Stimulated activated CD8-positive, alpha-beta memory T cell treated with anti-CD3 and anti-CD28 coated beads, Interleukin-7, amount 100 ng/mL, for 1 hour (primary cell): ENCODE measurements at places on chromosomes 1 and 21.

- no peak for DNase-seq
Measured at GRCh38 chr1:5999711-6000443, 7.7 kb upstream of the NPHP4 start.

GRCh38 chr1:50417946-50418599 lies 5.2 kb downstream of the DMRTA2 start:
- DNase-seq: no peak

DNA sequence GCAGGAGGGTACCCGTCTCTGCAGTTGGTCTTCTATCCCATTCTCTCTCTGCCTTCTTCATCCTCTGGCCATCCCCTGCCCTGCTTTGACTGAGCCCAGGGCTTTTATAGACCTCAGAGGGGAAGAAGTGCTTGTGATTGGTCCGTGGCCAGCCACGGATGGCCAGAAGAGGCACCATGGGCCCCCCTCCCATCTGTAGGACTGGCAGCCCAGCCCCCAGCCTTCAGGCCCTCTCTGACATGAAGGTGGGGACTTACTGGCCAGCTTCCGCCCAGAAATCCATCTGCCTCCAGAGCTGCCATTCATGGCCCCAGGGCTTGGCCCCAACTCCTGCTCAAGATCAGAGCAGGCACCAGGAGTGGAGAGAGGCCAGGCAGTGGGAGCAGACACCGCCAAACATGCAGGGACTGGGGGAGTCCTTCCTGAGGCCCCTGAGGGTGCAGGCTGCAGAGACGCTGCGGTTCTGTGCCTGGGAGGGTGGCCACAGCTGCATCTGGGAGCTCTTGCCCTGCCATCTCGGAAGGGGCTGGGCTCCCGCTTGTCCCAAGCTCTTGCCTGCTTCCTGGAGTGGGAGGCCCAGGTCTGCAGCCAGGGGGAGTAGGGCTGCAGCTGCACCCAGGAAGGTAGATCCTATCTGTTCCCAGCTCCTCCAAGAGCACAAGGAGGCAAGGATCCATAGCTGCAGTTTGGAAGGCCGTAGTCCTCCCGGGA lies 698.6 kb upstream of the B3GALT2 start:
- no peak for DNase-seq

DNA sequence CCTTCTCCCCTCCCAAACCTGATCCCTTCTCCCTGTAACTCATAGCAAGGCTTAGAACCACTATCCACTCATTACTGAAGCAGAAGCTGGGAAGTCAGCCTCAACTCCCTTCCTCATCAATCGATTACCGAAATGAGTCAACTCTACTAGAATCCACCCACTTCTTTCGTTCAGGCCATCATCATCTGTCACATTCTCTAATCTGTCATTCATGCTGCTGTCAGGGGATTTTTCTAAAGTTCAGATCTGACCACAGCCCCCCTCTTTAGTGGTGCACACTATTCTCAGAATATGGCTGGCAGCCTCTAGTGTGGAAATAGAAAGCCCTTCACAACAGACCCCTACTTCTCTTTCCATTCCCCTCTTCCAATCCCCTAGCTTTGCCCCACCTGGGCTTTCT lies 5.1 kb downstream of the NT5C1A start:
- DNase-seq: no peak

- DNase-seq: no peak
Measured at GRCh38 chr21:38322311-38322950, 65.6 kb downstream of the KCNJ15 start.

DNA sequence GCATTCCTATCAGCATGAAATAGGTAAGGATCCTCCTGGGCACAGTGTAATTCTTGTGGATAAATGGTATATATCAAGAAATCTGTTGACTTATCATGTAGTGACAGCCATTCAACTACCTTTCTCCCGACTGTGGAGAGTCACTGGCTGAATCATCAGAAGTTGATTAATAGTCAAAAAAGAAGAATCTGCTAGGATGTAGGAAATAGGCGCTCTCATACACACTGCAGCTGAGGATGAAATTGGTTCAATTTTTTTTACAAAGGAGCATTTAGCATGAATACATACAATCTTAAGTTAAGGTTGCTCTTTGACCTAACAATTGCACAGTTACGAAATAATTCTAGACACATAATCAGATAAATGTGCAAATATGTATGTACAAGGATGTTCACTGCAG lies 486.8 kb downstream of the ADGRL2 start:
- no peak for DNase-seq

DNA sequence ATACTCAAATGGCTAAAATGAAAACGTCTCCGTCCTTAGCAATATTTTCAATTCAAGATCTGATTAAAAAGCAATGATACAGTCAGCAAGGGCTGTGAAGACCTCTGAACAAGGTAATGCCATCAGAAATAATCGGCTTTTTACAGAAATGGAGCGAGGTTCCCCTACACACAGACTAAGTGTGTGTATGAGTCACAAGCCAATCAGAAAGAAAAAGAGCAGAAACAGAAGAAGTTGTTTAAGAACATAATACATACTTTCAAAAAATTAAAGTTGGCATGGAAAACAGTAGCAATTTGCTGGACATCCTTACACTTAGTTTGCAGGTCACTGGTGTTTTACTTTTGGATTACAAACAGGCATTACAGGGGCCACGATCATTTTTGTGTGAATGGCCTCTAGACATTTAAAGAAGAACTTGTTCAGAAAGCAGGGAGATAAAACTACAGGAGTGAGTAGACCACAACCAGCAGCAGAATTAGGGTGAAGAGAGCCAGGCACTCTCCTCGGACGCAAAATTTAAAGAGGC lies 350.0 kb upstream of the RUNX1 start:
- no peak for DNase-seq

GRCh38 chr1:115168026-115168425 lies 78.7 kb upstream of the TSPAN2 start:
- no peak for DNase-seq

DNA sequence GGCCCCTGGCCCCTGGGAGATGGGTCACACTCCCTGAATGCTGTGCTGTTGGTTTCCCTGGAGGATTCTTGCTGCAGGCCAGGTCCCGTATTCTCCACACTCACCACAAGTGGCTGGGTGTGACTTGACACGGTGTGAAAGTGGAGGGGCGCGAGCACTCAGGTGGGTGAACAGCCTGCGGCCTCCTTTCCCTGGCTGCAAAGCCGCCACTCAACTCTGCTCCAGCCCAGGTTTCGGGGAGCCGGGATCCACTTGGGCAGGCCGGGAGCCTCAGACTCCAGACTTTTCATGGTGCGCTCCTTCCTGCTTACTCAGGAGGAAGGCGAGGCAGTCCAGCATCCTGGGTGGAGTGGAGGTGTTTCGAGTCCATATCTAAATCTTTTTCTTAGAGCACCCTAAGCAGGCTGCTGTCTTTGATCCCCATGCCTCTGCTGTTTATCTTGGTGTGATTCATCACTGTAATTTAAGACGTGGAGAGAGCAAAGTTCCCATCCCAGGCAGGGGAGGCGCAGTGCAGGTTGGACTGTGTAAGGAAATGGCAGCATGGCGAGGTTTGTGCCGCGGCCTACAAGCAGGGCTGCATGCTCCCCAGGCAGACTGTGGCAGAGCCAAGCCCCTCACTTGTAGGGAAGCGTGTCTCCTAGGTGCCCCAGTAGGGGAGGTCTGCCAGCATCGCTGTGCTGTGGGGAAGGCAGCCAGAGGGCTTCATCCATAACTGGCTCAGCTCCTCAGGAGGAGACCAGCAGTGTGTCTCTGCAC lies 29.6 kb downstream of the VANGL1 start:
- no peak for DNase-seq

- no peak for DNase-seq
Measured at GRCh38 chr1:207875532-207875931, 35.4 kb downstream of the CD34 start.

DNA sequence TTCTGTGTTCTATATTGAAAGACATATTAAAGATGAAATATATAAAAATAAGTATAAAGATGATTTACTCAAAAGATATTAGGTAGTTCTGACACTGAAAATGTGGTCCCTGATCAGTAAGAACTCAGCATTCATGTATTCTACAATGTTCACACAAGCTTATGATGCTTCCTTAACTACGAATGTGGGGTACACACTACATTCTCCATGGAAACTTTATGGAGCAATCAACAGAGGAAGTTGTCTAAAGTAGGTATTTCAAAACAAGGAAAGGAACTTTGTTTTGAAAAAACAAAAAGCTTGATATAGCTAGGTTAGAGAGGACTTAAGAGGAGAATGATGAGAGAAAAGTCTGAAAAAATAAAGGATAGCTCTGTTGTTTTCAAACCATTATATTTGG lies 119.7 kb upstream of the RGS18 start:
- DNase-seq: no peak
